ENCODE measurements at places on chromosomes 2 and 18. TPM values are rescaled to one million over a fixed set of nuclear protein-coding genes. Genes with fewer than 3 reads are reported as not detected.
A peak's percentile ranks its signal among the peaks of the same experiment; 100 is the strongest.

GRCh38 chr2:18301421-18302139 lies 258.9 kb downstream of the RDH14 start:
- no peak for DNase-seq

- no peak for DNase-seq
Measured at GRCh38 chr2:220775856-220776488, 796.1 kb downstream of the EPHA4 start.

- DNase-seq = no peak
Measured at GRCh38 chr18:9735238-9735637, 27.1 kb downstream of the RAB31 start.

DNA sequence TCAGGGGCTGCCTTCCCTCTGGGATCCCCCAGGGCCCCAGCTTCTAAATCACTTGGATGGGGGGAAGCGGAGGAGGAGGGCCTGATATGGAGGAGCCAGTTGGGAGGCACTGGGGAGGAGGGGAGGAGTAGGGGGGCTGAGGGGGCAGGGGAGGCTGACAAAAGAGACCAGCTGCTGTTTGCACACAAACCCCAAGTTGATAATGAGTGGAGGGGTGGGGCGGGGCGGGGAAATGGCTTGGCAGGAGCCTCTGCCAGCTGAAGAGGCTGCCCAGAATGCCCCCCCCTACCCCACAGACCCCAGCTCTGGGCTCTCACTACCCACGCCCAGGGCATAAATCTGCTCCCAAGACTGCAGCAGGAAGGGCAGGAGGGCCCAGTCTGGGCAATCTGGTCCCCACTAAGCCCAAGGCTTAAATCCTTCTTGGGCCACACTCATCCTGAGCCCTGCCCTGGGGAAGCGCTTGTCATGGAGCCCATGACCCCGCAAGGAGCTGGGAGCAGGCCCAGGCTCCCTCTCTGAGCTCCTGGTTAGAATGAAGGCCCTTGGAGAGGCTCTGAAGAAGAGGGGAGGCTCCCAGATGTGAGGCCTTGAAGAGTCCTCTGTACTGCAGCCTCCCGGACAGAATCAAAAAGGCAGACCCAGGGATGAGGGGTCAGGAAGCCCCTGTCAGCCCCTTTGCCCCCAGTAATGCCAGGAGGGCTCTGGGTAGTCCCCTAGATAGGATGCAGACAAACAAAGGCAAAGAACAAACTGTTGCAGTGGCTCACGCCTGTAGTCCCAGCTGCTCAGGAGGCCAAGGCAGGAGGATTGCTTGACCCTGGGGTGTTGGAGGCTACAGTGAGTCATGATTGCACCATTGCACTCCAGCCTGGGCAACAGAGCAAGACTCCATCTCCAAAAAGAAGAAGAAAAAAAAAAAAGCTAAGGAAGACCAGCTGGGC lies 24.8 kb upstream of the PTMA start:
- no peak for DNase-seq

GRCh38 chr2:120887741-120888231 lies 152.1 kb downstream of the GLI2 start:
- DNase-seq = no peak

- DNase-seq = no peak
Measured at GRCh38 chr2:50515638-50516037, 516.3 kb downstream of the NRXN1 start.

DNA sequence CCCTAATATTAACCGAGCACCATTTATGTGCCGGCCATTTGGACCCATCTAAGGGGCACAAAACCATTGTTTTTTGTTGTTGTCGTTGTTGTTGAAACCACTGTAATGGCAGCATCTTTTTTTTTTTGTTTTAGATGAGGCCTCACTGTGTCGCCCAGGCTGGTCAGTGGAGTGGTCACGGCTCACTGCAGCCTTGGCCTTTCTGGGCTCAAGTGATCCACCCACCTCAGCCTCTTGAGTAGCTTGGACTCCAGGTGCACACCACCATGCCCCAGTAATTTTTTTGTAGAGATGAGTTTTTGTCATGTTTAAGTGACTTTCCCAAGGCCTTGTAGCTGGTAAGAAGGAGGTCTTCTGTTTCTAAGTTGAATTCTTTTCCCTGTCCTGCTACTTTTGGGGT lies 33.0 kb downstream of the ASAP2 start:
- DNase-seq = no peak

DNA sequence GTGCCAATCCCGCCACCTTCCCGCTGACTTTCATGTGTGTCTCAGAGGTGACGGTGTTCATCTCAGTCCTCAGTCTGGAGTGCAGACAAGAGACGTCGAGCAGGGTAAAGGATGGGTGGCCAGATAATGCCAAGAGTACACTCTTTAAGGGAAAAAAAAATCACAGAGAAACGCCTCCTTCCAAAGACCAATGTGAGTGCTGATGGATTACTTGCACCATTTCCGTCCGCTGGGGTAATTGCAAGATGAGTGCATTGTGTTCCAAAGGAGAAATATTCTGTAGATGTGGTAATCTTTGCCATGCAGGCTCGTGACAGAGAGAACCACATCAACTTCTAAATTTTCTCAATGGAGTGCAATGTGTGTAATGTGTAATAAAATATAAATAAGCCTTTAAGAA lies 81.0 kb downstream of the KLHL29 start:
- DNase-seq = no peak

- DNase-seq = no peak
Measured at GRCh38 chr2:230068016-230068650, 591 bp downstream of the SLC16A14 start.

DNA sequence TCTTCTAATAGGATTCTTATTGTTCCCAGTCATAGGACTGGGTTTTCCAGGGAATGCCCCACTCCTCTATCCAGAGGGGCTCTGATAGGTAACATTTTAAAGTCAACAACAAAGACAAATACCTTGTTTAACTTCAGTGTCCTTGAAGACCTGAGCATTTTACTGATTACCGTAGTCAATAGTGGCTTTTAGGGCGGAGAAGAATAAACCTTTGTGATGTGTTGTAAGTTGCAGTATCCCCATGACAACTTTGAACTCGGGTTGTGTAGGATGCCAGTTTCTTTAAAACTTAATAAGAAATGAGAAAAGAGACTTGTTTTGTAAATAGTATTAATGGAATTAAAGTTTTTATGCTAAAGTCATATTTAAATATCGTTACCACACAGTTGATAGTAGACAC lies 6.0 kb downstream of the GATA6 start:
- DNase-seq = no peak

DNA sequence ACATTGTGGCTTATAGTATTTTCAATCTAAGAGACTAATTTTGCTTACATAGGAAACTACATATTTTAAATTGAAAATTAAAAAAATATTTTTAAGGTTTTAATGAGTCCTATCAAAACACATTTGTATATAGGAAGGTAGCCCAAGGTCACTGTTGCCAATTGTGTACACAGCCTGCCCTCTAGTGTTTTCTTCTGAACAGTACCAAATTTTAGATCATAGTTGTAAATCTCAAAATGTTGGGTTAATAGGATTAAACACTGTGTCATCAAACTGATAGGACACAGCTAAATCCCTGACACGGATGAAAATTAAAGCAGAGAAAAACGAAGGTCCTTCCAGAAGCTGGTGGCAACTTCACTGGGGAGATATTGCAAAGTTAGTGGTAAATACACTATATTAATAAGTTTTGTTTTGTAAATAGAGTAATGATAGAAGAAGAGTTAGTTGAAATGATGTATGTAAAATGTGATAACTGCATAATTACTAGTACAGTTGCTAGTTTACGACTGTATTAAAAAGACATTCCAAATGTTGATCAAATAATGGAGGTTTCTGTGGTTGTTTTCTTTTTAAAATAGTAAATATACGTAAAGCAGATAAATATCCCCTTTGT lies 19.7 kb downstream of the CLUL1 start:
- DNase-seq = no peak

DNA sequence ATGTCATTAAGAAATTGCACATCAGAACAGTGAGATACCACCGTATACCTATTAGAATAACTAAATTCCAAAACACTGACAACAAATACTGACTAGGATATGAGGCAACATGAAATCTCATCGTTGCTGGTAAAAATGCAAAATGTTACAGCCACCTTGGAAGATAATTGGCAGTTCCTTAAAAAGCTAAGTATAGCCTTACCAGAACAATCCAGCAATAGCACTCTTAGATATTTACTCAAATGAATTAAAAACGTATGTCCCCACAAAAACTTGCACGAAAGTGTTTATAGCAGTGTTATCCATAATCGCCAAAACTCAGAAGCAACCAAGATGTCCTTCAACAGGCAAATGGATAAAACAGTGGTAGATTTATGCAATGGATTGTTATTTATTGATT lies 241.7 kb downstream of the EPHA4 start:
- no peak for DNase-seq

- DNase-seq = no peak
Measured at GRCh38 chr2:224063298-224063648, 24.2 kb upstream of the SERPINE2 start.

DNA sequence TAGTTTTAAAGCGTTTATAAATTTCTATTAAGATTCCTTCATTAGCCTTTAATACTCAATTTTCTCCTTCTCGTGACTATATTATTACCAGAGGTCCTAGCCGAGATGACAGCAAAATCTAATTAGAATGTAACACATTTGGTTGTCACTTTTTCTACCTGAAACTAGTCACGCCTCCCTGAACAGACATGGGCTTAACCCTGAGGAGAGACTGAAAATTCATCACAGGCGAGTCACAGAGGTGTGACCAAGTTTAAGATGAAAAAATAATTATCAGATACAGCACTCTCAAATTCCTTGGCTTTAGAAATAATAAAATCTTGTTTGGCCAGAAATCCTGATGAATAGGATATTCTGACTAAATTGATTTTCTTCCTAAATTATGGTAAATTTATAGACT lies 834.4 kb upstream of the SLC39A10 start:
- no peak for DNase-seq

DNA sequence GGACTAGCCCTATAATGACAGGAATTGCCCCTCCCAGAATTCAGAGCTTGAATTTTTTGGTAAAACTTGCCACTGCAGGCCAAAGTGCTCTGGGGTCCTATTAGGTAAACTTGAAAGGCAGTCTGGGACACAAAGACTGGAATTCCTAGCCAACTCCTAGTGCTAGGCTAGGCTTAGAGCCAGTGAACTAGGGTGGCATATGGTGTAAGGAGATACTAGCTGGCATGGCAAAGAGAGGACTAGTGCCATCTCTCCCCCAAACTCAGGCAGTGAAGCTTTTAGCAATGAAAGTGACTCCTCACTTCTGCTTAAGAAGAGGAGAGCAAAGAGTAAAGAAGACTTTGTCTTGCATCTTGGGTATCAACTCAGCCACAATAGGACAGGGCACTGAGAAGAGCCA lies 410.5 kb upstream of the CNTNAP5 start:
- DNase-seq = no peak

DNA sequence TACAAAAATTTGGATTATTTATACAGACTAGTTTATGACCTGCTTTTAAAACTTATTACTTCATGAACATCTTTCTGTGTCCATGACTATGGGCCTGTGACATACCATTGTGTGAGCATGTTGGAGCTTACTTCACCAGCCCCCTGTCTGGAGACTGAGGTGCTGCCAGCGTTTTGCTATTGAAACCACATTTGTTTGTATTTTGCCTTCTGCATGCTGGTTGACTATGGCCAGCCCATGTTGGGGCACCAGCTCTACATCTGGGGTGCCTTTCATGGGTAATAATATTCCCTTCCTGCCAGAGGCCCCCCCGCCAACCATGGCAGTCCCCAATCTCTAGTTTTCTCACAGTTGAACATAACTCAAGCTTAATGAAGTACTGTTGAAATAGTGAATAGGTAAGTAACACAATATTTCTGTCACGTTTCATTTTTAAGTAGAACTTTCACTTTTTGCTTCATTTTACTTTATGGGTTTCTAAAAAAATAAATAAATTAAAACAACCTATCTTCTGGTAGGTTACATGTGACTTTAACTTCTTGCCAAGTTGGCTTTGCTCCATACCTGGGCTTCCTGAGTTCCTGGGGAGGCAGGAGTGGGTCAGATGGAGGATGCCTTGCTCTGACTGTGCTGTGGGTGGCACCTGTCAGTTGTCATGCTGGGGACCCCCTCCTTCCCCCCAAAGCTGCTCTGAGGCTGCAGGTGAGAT lies 63.9 kb downstream of the DGKD start:
- DNase-seq = no peak

GRCh38 chr2:61379521-61379920 lies 91.4 kb downstream of the USP34 start:
- no peak for DNase-seq

- no peak for DNase-seq
Measured at GRCh38 chr2:137467246-137467862, 496.9 kb upstream of the HNMT start.

GRCh38 chr2:43225093-43225787 lies 1.2 kb downstream of the ZFP36L2 start:
- peak; percentile 79 for DNase-seq

DNA sequence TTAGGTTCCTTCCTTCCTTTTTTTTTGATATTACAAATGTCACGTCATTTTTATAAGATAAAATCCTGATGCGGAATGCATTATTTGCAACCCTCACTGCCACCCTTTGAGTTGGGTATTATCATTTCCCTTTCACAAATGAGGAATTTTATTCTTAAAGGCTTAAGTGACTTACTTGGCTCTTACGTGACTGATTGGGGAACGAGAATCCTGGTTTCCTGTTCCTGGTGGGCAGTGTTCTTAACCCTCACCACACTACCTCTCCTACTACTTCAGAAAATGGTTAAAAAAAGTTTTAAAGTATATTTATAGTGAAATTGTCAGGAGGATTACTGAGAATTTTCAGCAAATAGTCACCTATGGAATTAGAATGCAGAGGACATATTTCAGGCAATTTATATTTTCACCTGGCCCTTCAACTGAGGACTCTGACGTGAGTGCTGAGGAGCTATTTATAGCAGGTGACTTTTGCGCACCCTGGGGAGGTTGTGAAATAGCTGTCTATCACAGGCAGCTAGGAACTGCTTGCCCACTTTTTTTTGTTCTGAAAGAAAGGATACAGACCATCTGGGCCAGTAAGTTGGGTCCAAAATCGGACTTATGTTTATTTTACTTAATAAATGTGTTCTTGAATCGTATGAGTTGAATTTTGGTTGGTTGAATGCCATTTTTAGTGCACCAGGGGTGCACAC lies 18.7 kb upstream of the RASGRP3 start:
- no peak for DNase-seq

CXCR2 gene
- 0.33 TPM for total RNA-seq

ALPI gene
- total RNA-seq = not detected

VWC2L gene
- not detected for total RNA-seq

CCBE1 gene
- total RNA-seq = 0.08 TPM

UGT1A4 gene
- not detected for total RNA-seq

PRSS56 gene
- not detected for total RNA-seq

SERPINB4 gene
- total RNA-seq = not detected

LDLRAD4 gene
- 59.2 TPM for total RNA-seq

RAB1A gene
- total RNA-seq = 66.8 TPM

CRYBA2 gene
- not detected for total RNA-seq

ATG4B gene
- 103 TPM for total RNA-seq

UGT1A5 gene
- not detected for total RNA-seq

DNMT3A gene
- total RNA-seq = 89.6 TPM

HAUS1 gene
- 54.4 TPM for total RNA-seq

All from activated naive CD4-positive, alpha-beta T cell treated with anti-CD3 and anti-CD28 coated beads, Interleukin-2, amount 50 U/mL, for 72 hours (primary cell).